ENCODE measurements at places on chromosomes 13 and 19.

- DNase-seq: no peak
Measured at GRCh38 chr13:21817878-21818277, 147.0 kb downstream of the FGF9 start.

GRCh38 chr19:14782626-14783409 is 4.5 kb upstream of the ADGRE2 start:
- no peak for DNase-seq

DNA sequence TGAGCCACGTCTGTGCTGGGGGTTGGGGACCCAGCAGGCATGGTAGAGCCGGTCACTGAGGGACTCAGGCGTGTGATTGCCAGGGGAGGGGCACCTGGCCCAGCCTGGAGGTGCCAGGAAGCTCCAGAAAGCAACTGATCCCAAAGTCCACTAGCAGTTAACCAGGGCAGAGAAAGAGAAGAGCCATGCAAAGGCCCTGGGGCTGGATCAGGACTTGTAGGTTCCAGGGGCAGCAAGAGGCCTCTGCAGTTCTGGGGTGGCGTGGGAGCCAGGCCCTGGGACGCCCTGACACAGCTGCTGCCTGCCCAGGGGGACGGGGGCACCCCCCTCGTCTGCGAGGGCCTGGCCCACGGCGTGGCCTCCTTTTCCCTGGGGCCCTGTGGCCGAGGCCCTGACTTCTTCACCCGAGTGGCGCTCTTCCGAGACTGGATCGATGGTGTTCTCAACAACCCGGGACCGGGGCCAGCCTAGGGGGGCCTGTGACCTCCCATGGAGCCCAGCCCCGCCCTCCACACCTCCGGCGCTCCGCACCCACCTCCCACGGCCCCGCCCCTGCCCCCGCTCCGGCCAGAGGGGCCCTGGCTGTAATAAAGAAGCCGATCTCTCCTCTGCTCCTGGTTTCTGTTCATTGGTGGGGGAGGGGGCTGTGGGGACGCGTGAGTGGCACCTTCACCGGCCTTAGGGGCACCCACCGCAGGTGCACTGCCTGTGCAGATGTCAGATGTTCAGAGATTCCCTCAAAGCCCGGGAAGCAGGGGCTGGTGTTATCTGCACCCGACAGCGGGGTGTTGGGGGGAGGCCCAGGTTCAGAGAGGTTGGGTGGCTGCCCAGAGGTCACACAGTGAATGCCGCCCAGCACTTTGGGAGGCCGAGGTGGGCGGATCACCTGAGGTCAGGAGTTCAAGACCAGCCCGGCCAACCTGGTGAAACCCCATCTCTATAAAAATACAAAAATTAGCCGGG is 4.1 kb downstream of the AZU1 start:
- DNase-seq: no peak

GRCh38 chr13:110312339-110313031 is 5.4 kb downstream of the COL4A2 start:
- no peak for DNase-seq

DNA sequence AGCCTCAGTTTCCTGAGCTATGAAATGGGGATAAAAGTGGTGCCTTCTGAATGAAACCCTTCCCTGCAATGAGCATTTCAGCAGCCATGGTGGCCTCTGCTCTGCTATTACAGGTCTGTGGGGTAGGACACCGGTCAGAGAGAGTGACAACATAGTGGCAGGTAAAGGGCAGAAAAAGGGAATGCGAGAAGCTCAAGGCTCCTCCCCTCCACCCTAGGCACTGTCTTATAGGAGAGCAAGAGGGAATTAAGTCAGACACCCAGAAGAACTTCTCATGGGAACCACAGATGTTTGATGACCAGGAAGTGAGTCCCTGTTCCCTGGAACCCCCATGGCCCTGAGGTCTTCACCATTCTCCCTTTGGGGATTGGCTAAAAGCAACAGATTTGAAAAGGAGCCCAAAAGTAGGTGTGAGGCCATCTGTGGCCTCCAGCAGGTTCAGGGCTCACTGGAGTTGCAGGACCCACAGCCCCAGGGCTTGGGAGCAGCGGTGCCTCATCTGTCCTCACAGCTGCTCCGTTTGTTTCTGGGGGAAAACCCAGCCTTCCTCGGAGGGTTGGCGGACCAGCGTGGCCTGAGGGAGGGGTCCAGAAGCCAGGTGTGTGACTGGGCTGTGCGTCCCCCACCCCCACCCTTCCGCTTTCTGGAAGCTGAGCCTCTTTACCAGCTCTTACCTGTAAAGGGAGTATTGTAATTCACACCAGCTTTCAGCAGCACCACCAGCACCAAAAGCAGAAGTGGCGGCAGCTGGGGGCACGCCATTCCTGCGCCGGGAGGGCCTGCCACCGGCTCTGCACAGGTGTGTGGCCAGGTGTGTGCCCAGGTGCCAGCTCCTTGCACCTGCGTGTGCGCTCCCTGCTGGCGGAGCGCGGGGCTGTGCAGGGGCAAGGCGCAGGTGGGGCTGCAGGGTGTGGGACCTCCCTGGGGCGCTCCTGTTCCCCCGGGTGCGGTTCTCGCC is 19.4 kb downstream of the IQCN start:
- DNase-seq: no peak

DNA sequence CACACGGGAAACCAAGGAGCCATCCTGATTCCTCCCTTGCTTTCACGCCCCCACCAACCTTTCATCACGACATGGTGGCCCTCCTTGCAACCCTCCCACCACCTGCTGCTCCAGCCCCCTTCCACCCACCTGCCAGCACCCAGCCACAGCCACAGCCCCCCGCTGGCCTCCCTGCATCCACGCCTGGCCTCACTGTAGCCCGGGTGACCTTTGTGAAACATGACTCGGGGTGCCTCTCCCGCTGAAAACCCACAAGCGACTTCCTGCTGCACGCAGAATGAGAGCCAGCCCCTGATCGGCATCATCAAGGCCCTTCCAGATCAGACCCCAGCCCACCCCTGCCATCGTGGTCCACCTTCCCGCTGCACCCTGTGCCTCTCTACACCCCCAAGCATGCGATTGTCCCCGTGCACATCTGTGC is 14.9 kb downstream of the POP4 start:
- no peak for DNase-seq

GRCh38 chr13:97279913-97280312 is 57.8 kb downstream of the MBNL2 start:
- DNase-seq: no peak

GRCh38 chr13:93955904-93956303 is 523.6 kb downstream of the DCT start:
- no peak for DNase-seq

Measured in NCI-H1092 (cell line).